ENCODE measurements at places on chromosomes 11 and 22.

- no peak for DNase-seq
Measured at GRCh38 chr11:23903044-23903704, 593.7 kb upstream of the LUZP2 start.

DNA sequence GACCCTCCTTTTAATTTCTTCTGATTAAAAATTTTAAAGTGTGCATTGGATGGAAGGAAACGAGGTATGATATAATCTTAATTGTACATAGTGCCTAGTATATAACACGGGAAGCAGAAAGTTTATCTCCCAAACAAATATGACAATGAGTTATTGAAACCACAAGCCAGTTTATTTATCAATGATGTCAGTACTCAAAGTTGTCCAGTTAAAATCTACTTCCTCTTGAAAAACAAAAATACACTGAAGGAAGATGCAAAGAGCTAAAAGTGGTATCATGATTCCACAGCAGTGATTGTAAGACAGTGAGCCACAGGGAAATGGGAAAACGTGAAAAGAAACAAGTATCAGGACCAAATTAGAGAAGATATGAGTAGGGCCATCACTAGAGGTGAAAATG is 18.8 kb upstream of the OR5B21 start:
- no peak for DNase-seq

- DNase-seq = no peak
Measured at GRCh38 chr11:77374108-77374507, 72.6 kb upstream of the GDPD4 start.

- no peak for DNase-seq
Measured at GRCh38 chr11:31050061-31050765, 319.3 kb downstream of the DCDC1 start.

- no peak for DNase-seq
Measured at GRCh38 chr11:129328756-129329155, 46.9 kb upstream of the BARX2 start.

DNA sequence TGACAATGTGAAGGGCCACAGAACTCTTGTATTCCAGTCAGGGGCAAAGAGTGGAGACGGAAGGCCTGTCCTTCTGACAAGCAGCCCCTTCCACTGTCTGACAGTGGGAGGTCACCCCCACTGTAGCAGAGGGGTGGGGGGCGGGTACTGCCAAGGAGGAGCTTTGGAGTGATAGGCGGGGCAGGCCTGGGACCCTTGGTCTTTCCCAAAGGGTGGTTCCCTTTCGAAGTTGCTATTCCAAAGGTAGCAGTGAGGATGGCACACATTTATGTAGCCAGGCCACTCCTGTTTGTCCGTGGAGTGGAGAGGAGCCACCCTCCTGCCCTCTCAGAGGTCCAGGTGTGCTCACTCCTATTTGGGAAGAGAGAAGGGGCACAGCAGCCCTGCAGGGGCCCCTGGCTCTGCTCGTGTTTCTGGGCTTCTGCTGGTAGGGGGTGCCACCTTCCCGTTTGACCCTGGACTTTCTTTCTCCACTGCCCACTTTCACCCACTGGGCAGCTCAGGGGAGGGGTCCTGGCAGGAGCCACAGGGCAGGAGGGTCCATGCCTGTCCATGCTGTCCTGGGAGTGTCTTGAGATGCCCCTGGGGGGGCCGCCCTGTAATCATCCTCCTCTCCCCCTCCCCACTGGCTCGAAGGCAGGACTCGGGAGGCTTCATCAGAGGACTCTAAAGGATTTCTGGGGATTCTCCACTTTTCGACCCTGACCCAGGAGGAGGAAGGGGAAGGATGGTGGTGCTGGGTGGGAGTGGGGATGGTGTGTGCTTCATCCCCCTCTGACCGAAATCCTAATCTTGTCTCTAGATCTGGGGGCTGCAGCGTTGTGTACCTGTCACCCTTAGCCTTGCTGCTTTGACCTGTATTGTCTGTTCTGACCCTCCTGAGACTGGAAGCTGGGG is 994 bp downstream of the TAGLN start:
- no peak for DNase-seq

- no peak for DNase-seq
Measured at GRCh38 chr11:35548925-35549561, 23.6 kb upstream of the PAMR1 start.

DNA sequence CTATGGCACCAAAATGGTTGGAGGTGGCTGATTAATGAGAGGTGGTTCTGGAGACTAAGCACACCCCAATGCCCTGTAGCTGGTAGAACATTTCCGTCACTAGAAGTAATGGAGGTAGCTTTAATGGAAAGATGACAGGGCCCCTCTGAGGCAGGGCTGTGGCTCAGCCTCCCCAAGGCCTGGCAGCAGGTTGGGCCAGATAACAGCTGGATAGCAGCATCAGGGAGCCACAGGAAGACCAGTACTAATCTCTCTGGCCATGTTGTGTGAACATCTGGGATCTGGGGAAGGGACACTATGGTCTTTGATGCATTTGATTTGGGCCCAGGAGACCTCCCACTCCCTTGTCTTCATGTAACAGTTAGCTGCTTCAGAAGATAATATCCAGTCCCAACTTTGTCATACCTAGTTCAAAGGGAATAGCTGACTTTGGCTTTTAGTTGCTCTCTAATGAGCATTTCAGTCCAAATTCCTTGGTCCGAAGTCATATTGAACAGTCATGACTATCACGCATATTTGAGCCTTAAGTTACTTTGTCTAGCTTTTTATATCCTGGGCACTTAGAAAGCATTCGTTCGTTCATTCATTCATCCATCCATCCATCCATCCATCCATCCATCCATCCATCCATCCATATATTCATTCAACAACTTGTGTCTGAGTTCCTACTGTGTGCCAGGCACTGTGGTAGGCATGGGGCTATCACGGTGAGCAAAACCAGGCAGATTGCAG is 53.0 kb upstream of the LMO2 start:
- no peak for DNase-seq

DNA sequence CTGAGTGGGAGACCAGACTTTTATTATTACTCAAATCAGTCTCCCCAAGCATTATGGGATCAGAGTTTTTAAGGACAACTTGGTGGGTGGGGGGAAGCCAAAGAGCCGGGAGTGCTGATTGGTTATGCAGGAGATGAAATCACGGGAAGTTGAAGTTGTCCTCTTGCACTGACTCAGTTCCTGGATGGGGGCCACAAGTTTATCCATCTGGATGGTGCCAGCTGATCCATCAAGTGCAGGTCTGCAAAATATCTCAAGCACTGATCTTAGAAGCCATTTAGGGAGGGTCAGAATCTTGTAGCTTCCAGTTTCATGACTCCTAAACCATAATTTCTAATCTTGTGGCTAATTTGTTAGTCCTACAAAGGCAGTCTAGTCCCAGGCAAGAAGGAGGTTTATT is 53.5 kb upstream of the LMO1 start:
- DNase-seq = no peak

GRCh38 chr11:96484361-96484760 is 94.5 kb downstream of the JRKL start:
- no peak for DNase-seq

- no peak for DNase-seq
Measured at GRCh38 chr11:134532131-134532920, 120.3 kb upstream of the B3GAT1 start.

- DNase-seq = no peak
Measured at GRCh38 chr11:120027546-120028180, 110.2 kb downstream of the TRIM29 start.

GRCh38 chr11:83063073-83063754 is 8.5 kb downstream of the RAB30 start:
- no peak for DNase-seq

GRCh38 chr11:1410366-1411291 is 20.9 kb downstream of the BRSK2 start:
- no peak for DNase-seq

GRCh38 chr11:61194169-61194671 is 9.1 kb upstream of the PGA3 start:
- DNase-seq = no peak

- DNase-seq = no peak
Measured at GRCh38 chr11:122720107-122720881, 64.8 kb downstream of the UBASH3B start.

GRCh38 chr22:22955276-22955798 is 67.7 kb downstream of the IGLL5 start:
- no peak for DNase-seq

DNA sequence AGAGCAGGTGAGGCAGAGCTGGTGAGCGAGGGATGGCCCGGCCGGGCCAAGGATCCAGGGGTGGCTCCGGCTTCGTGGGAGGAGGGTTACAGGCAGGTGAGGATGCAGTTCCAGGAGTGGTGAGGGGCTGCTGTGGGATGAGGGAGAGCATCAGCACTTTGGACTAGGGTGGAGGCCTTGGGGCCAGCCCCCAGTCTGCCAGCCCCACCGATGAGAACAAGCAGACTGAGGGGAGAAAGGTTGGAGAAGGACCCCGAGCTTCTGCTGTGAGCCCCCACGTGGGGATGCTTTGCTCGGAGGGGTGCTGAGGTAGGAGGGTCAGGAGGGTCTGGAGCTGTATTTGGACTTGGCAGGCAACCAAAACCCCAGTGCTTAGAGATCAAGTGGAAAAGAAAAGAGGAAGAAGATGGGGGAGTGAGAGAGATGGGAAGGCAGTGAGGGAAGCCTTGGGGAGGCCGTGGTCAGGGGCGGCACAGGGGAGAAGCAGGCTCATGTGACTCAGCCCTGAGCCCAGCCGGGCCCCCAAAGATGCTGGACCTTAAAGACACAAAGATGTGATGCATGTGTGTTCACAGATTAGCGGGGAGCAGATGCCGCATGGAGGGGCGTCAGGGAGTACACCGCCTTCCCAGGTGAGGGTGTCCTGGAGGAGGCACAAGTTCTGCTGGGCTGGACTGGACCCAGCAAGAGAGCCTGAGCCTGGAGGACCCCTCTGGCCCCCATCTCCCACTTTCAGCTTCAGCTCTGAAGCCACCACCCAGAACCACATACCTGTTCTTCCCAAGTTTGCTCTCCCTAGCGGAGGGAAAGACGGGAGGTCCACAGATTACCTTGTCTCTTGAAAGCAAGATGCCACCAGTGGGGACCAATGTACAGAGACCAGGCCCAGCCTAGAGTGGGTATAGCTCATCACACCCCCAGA is 91.3 kb downstream of the CDKN1C start:
- no peak for DNase-seq

DNA sequence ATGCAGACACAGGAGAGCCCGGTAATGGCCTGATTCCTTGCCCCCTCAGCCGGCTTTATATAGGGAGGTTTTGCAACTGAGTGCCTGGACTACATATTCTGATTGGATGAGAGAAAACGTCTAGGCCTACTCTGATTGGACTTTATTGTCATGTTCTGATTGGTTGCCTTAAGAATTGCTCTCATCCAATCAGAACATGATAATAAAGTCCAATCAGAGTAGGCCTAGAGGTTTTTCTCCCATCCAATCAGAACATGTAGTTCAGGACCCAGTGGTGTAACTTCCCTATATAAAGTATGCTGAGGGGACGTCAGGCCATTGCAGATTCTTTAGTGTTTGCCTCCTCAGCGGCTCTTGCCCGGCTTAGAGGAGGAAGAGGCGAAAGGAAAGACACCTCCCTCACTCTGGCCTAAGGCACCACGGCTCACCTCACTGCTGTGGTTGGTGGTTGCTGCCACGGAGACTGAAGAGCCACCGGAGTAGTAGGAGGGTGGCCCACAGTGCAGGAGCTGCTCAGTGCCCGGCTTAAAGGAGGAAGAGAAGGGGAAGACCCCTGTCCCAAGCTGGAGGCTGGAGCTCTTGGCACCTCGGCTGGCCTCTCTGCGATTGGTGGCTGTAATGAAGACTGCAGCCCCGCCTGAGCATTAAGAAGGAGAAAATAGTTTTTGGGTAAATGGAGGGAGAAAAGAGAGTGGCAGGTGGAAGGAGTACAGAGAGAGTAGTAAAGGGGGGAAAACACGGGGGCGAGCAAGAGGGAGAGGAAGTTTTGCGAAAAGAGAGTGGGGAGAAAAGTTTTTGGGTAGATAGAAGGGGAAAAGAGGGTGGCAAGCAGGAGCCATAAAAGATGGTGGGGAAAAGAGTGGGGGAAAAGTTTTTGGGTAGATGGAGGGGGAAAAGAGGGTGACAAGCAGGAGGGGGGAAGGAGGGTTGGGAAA is 116.7 kb upstream of the SERPIND1 start:
- DNase-seq = no peak

DNA sequence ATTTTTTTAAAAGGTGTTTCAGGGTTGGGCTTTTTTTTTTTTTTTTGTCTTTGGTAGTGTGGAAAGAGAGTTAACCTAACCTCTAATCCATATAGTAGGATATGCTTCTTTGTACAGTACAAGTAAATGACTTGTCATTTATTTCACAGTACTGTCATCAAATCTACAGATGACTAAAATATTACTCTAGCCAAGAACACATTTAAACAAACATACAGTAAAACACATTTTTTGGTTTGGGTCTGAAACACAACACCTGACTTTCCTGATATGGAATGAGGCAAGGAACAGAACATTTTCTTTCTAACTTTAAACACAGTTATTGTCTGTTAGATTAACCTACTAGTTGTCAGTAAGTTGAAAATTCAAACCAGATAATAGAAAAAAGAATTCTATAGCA is 68.1 kb downstream of the IMMP1L start:
- DNase-seq = no peak

GRCh38 chr11:102415304-102415916 is 37.2 kb downstream of the TMEM123 start:
- DNase-seq = no peak

- DNase-seq = peak; percentile 33
Measured at GRCh38 chr11:35139722-35140282, 831 bp downstream of the CD44 start.

GRCh38 chr11:9265211-9266131 is at the start of gene DENND5A:
Gene DENND5A, minus strand, starts transcription at chr11:9265350. Its CDS starts 281 bp downstream, at chr11:9265069.
- no peak for DNase-seq

DNA sequence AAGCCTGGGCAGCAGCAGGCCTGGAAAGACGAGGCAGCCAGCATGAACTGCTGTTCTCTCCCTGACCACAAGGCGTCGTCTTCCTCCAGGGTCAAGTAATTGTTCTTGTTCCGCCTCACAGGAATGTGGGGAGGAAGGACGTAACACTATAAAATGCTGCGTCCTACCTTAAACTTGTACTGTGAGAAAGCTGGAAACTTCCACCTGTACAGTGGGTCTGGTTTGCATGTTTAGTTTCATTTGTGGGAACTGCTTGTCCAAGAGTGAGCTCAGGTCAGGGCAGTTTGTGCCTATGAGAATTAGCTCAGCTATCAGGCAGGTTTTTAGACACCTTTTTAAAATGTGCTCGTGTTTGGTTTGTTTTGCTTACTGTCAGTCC is 55.2 kb downstream of the PANX1 start:
- no peak for DNase-seq

DNA sequence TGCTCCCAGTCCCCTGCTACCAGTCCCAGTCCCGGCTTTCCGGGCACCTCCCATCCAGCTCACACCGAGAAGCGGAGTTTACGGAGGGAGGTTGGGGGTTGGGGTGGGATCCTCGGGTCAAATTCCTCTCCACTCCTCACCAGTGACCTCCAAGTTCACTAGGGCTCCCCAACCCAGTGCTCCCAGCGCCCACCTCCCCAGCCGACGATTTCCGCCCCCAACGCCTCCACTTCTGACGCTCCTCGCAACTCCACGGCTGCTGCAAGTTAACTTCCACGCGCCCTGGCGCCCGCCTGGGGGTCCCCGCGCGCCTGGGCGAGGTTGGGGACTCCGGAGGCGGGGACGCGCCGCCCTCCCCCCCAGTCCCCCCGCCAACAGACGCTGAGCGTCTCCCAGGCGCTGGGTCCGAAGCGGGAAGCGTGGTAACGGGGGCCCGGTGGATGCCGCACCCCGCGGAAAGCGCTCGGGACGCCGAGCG is 526 bp downstream of the TPST2 start:
- DNase-seq = peak; percentile 52

- no peak for DNase-seq
Measured at GRCh38 chr11:118108513-118108912, 21.8 kb upstream of the SMIM35 start.

Measured in T-cell (primary cell).